ENCODE measurements at places on chromosomes 4 and X. TPM values are rescaled to one million over a fixed set of nuclear protein-coding genes. Genes with fewer than 3 reads are reported as not detected.

The CCNB3 gene
- total RNA-seq = 3.5 TPM

GRCh38 chr4:16140879-16141249 is 57.0 kb upstream of the PROM1 start:
- DNase-seq = no peak

GRCh38 chr4:76060506-76060905 is 14.0 kb upstream of the ART3 start:
- DNase-seq = no peak

- no peak for DNase-seq
Observed at GRCh38 chrX:119427024-119427794, 28.1 kb downstream of the SLC25A43 start.

DNA sequence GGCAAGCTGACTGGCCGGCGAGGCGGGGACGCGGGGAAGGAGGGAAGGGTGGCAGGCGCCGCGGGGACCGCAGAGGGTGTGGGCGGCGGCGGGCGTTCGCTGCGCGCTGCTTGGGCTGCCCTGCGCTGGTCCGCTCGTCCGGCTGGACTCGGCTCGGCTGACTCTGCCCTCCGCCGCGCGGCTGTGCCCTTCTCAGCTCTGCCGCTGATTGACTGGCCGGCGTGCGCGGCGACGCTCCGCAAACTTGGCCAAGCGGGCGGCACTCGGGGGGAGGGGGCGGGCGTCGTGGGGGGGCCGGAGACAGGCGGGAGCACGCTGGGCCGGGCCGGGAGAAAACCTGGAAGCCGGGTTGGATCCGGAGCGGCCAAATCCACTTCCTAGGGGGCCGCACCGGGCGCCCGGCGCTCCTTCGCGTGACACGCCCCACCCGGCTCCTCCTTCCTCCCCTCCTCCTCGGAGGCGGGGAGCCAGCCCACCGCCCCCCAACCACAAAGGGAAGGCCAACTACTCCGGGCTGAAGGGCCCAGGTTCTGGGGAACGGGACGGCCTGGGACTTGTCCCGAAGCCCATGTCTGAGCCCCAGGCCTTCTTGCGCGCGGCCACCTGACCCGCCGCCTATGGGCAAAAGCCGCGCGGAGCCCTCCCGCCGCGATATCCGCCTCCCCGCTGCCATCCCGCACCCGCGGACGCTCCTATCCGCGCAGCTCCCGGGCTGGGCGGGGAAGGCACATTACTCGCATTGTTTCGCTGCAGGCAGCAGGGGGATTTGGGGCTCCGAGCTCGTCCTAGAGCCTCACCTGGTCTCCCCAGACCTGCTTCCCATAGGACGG is at the start of gene GPC4:
Gene GPC4, minus strand, starts transcription at position 214 of the 830 bp plus-strand sequence. CDS start 524 bp downstream, outside the sequence.
- peak; percentile 10 for DNase-seq

- DNase-seq = no peak
Observed at GRCh38 chr4:26044524-26044923, 130.5 kb downstream of the SMIM20 start.

DNA sequence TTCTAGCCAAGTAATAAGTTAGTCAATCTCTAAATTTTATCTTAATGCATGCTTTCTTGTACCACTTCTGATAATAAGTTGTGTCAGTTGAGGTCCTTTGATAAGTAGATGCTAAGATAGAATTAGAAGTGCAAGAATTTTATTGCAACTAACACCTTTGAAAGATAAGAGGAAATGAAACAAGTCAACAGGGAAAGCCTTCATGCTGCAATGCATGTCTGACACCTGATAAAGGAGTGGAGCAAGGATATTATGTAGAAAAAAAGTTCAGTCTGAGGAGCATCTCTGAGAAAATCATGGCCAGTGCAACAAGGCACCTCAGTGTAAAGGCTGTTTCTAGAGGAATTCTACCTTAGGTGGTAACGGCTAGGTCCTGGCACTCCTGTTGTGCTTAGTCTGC is 210.7 kb upstream of the PPP1R2C start:
- DNase-seq = no peak

- no peak for DNase-seq
Observed at GRCh38 chr4:170978990-170979389, 834.2 kb upstream of the GALNTL6 start.

All from tibial nerve (tissue), 4 donors.